ENCODE measurements at places on chromosomes 5 and 9.

- DNase-seq, result no peak
These were observed 51.3 kb upstream of the GRIA1 start for GRCh38 chr5:153439130-153439529.

DNA sequence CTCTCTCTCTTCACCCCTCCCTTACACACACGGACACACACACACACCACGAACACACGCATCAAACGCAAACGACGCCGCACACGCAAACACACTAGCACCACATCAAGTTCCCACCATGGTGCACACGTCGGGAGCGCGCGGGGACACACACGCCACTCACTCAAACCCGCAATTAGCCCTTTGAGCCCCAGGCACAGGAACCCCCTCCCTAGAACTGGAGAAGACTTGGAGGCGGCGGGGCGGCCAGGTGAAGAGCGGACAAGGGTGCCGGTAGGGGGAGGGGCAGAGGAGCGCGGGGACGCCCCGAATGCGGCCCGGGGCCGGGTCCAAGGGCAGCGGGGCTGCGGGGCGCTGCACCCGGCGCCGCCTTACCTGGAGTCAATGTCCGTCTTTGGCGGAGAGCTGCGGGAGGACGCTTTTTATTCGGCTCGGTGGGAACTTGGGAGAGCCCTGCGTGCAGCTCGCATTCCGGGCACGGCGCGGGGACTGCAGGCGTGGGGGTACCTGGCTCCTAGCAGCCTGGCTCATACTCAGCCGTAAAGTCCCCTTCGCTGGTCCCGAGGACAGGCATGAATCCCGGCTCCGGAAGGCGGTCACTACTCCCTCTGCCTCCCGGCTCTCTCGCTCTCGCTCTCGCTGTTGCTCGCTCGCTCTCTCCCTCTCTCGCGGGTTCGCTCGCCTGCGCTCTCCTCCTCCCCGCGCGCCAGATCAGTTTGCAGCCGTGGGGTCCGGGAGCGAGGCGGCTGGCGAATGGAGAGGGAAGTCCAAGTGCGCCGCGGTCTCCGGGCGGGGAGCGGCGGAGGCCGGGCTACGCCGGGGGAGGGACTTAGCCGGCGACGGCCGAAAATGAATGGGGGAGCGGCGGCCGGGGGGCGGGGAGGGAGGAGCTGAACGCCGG is at the start of gene BRINP1:
BRINP1 (minus strand) TSS at position 755 of the 901 bp plus-strand sequence. CDS start 56,080 bp downstream, outside the sequence.
- no peak for DNase-seq

GRCh38 chr5:172015346-172015745 is 8.9 kb upstream of the FBXW11 start:
- DNase-seq, result no peak

DNA sequence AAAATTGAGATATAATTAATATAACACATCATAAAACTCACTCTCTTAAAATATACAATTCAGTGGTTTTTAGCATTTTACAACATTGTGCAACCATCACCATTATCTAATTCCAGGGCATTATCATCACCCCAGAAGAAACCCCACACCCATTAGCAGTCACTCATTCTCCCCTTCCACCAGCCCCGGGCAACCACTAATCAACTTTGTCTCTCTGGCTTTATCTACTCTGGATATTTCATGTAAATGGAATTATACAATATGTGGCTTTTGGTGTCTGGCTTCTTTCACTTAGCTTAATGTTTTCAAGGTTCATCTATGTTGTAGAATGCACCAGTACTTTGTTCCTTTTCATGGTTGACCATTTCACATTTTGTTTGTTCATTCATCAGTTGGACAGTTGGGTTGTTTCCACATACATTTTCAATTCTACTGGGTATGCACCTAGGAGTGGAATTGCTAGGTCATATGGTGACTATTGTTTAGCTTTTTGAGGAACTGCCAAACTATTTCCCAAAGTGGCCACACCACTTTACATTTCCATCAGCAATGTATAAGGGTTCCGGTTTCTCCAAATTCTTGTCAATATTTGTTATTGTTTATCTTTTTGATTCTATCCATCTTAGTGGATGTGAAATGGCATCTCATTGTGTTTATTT is 62.4 kb downstream of the MARCHF3 start:
- no peak for DNase-seq

GRCh38 chr5:139299486-139299885 is 5.9 kb downstream of the MATR3 start:
- DNase-seq, result no peak

DNA sequence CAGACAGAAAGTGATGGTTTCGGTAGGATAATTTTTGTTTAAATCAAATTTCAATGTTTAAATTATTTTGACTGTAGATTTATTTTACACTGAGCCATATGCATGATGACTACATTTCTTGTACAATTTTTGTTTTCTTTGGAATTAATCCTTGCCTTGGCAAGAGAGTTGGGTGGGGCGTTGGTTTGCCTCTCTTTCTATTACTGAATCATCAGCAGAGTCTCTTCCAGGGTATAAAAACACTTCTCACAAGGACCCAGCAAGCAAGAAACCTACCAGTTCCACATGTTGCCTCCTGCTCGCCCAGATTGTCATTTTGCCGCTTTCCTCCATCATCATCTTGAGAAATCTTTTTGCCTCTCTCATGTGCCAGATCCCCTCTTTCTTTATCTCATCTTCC is 455.0 kb upstream of the DMAC1 start:
- DNase-seq, result no peak

DNA sequence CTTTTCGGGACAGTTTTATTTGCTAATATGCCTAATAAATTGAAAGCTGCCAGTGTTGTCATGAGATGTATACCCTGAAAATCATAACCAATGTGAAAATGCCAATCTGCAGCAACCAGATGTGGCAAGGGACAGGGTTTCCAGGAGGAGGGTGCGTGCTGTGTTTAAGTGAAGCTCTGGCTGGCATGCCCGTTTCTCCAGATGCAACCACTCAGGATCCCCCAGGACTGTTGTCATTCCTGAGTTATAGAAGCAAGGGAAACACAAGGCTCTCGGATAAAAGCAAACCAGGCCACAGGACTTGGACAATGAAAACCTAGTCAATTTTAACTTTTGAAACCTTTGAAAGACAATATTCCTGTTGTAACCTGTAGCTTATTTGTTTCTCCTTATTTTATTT is 360.2 kb downstream of the SLIT3 start:
- no peak for DNase-seq

DNA sequence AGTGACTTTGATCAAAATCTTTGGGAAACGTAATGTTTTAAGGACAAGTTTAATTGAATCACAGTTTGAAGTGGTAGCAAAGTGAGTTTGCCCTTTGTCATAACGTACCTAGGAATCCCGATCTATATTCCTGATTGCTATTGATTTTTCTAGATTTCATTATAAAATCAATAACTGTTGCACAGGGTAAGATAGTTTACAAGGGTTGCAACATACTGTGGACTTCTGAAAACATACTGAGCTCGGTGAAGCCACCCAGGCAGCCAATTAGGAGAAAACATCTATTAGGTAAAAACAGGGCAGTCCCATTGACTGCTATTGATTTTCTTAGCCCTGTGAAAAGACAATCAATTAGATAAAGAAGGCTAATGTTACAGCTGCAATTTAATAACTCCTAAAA is 659.9 kb downstream of the ISL1 start:
- no peak for DNase-seq

- DNase-seq, result peak; percentile 30
These were observed 14.7 kb upstream of the CXXC5 start for GRCh38 chr5:139633295-139634027.

DNA sequence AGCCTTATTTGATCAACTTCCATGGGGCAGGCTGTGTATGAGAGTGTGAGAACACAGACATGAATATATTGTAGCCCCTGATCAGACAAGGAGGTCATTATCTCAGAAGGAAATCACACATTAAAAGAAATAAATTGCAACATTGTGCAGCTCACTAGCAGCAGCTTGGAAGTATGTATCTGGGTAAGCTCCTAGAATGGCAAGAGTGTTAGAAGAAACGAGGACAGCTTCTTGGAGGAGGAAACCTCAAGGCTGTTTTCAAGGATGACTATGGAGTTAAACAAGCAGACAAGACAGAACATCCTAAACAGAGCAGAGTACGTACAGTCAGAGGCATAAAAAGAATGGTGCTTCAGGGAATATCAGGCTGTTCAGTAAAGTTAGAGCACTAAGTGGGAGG is 511.0 kb downstream of the SLCO4C1 start:
- DNase-seq, result no peak

- DNase-seq, result no peak
These were observed 19.4 kb upstream of the LRRC14B start for GRCh38 chr5:171801-172331.

GRCh38 chr5:24444414-24444813 is 200.4 kb downstream of the CDH10 start:
- DNase-seq, result no peak

DNA sequence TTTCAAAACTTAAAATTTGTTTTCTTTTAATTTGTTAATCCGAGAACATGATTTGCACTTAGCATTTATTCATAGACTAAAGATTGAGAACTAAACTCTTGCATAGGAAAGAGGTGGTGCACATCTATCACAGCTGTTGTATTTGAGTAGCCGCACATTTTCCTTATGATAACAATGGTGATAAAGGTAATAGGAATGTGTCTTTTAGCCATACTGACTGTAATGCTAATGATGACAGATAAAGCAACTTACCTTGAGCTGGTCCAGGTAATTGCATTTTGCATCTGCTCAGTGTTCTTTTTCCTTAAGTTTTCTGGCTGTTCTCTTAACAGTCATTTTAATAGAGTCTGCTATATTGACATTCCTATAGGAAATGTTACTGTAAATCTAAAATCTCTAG is 19.0 kb downstream of the PHAX start:
- DNase-seq, result no peak

DNA sequence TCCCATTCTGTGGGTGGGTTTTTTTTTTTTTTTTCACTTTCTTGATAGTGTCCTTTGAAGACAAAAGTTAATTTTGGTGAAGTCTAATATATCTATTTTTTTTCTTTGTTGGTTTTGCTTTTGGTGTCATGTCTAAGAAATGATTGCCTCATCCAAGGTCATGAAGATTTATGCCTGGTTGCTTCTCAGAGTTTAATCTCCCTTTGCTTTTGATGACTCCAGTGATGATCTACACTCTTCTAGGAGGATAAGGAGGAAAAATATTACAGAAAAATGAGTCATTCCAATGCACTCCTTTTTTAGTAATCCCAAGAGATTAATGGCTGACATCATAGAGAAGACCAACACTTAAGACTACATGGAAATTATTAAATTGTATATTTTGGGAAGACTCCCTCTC is 79.7 kb upstream of the ICE1 start:
- DNase-seq, result no peak

DNA sequence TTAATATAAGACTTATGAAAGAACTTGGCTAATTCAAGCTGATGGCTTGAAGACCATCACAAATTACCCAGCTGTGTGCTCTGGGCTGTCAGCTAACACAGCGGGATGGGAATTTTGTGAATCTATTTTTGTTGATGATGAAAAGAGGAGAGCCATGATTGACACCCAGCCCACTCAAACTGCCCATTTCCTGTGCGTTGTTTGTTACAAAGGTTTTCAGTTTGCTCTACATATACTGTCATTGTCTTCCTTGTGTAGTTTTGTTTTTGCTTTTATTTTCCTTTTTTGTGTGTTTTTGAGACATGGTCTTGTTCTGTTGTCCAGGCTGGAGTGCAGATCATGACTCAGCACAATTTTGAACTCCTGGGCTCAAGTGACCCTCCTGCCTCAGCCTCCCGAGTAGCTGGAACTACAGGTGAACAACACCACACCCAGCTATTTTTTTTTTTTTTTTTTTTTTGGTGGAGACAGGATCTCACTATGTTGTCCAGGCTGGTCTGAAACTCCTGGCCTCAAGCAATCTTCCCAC is 400.3 kb downstream of the ICE1 start:
- DNase-seq, result no peak

- DNase-seq, result no peak
These were observed 56.9 kb upstream of the SLC1A1 start for GRCh38 chr9:4433379-4433778.

- DNase-seq, result no peak
These were observed 406.6 kb downstream of the ADGRV1 start for GRCh38 chr5:90965110-90965685.

- DNase-seq, result no peak
These were observed 20.1 kb downstream of the LHFPL2 start for GRCh38 chr5:78628270-78628992.

- no peak for DNase-seq
These were observed 42.1 kb downstream of the TLR4 start for GRCh38 chr9:117746263-117746662.

- no peak for DNase-seq
These were observed 290.8 kb downstream of the MSX2 start for GRCh38 chr5:175015028-175015685.

DNA sequence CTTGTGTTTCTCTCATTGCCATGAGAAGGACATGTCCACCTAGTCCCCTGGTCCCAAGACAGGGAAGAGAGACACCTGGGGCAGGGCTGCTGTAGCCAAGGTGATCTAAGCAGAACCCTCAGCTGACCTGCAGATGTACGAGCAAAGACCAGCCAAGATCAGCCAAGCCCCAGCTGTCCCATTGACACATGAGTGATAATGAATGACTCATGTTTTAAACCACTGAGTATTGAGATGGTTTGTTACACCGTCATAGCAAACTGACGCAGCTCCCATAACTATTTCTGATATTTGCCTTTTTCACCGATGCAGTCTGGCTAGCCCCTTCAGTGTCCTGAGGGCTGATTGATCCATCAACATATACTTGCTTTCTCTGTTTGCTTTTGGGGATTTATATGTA is 6.7 kb downstream of the OR1K1 start:
- DNase-seq, result no peak

DNA sequence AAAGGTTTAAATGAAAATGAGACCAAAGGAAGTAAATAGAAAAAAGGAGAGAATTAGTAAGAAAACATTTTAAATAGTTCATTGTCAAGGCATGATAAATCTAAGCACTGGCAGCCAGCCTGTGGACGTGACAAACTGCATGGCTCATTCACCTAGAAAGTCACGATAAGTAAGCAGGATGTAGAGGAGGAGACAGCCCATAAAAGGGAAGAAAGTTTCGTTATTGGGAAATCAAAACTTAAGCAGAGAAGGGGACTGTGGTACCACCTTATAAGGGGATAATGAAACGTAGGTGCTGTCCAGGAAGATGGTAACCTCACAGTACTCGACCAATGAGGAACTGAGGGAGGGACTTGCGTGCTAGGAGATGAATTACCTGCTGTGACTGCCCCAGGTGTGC is 494.5 kb upstream of the GRAMD2B start:
- no peak for DNase-seq

DNA sequence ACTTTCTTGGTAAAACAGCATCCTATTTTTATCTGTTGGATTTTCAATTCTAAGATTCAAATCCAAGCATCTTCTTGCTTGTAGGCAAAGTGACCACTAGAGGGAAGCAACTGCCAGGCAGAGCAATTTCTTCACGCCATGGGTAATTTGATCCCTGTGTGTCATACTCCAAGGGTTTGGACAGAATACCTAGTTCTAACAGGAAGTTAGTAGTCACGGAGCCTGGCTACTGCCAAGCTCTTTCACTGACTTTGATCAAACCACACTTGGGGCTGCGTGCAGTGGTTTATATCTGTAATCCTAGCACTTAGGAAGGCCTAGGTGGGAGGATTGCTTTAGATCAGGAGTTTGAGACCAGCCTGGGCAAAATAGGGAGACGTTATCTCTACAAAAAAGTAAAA is 473.6 kb upstream of the TNC start:
- no peak for DNase-seq

- DNase-seq, result no peak
These were observed 234.4 kb upstream of the GRAMD2B start for GRCh38 chr5:126188804-126189203.

All from stimulated activated CD4-positive, alpha-beta T cell treated with anti-CD3 and anti-CD28 coated beads, TNF-alpha, amount 100 ng/mL, for 1 hour (primary cell).